ENCODE measurements at places on chromosomes 5 and 9.

GRCh38 chr5:425714-426113 lies 17.3 kb upstream of the EXOC3 start:
- no peak for DNase-seq

DNA sequence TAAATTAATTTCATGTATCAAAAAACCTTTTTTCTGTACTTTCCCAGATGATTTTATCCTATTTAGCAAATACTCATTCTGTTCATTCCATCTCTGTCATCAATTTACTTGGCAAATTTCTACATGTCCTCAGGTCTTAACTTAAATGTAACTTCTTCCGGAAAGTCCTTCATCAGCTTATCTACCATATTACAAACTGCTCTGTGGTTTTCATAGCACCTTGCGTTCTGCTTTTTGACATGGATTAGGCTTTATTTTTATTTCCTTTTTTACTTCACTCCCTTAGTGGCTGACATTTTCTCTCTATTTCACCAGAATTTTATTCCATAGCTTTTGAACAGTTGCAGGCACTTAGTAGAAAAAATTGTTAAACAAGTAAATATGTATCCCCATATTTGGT lies 1040.8 kb downstream of the TAF11L14 start:
- no peak for DNase-seq

DNA sequence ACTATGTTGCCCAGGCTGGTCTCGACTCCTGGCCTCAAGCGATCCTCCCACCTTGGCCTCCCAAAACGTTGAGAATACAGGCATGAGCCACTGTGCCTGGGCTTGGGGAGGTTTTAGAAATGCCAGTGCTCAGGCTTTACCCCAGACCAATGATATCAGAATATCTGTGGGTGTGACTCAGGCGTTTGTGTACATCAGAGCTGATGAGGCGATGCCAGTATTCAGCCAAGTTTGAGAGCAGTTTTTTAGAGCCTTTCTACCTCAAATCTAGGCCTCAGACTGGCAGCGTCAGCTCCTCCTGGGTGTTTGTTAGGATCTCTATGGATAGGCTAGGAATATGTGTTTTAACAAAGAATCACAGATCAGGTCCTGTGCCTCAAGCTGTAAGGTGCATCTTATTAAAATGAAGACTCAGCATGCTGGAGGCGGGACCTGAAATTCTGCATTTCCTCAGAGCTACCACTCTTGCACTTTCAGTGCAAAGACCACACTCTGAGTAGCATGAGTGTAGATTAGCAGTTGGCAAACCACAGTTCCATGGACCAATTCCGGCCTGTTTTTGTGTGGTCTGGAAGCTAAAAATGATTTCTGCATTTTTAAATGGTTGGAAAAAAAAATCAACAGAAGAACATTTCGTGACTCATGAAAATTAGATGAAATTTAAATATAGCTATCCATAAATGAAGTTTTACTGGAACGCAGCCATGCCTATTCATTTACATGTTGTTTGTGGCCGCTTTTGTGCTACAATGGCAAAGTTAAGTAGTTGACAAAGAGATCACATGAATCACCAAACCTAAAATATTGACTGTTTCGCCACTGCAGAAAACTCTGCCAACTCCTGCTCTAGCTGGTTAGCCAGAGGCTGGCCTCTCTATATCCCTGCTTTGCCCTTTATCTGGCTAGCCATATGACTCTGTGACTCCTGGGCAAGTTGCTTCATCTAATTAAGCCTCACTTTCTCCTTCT lies 92.2 kb downstream of the KLF4 start:
- peak; percentile 42 for DNase-seq

DNA sequence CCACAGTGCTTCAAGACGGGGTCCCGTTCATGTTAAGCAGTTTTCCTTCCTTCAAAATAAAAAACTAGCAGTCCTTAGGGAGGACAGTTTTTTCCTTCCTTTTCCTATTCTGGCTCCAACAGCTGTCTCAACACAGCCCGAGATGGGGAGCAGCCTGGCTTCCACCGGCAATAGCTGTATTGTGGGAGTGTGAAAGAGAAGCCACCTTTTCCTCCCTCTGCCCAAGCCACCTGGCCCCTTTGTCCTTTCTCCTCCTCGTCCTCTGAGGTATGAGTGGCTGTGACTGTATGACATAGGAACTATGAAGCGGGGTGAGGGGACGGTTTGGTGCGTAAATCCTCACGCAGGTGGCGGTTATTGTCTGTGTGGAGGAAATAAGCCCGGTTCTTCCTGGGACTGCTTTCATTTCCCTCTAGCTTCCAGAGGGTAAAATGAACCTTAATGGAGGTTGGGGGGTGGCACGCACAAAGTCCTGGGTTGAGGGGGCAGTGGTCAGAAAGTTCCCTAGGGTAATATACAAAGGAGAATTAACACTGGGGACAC lies 292.0 kb upstream of the DMRT1 start:
- DNase-seq = no peak

DNA sequence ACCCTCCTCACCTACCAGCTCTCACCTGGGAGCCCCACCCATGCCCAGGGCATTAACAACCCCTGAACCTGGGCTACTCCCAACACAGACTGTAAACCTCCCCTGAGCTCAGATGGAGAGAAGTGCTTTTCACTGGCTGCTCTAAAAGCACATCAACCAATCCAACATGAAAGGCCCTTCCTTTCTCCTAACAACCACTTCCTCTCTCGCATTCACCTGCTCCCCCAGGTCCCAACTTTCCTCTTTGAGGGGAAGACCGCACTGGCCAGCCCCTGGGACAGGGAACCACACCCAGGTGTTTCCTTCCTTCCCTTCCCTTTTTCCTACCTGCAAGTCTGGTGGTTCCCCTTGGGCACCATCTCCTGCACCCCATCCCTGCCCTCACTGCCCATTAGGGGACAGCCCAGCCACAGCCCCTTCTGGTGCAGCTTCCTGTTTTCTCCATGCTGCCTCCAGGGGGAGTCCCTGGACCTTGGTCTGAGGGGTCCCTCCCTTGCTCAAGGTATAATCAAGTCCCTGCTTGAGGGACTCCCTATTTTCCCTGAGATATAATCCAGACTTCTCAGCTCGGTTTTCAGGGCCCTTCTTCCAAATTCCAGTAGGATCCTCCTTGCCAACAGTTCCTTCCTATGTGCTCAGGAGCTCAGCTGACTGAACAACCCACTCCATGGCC lies 30.5 kb upstream of the DAB2IP start:
- no peak for DNase-seq

GRCh38 chr5:4295663-4296339 lies 700.2 kb downstream of the IRX1 start:
- no peak for DNase-seq

Data from AG09319 (cell line).